ENCODE measurements at places on chromosomes 16 and 17. TPM values are rescaled to one million over a fixed set of nuclear protein-coding genes. Genes with fewer than 3 reads are reported as not detected.

The SLC9A5 gene
- 13.5 TPM for total RNA-seq

DNA sequence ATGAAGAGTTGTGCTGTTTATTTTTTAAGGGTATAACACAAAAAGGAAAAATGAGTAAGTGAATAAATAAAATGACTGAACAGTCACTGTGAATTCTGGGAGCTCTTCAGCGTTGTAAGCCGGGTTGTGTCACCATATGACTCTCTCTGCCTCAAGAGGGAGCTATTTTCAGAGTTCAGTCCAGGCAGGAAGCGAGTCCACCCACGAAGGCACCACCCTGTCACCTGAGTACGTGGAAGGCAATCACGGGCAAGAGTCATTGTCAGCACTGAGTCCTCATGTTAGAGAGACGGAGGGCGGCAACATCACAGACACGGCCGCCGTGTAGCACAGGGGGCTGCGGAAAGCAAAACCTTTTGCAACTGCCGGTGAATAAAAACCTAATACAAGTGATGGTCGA, 227.6 kb downstream of the UTP18 start:
- H3K36me3 ChIP-seq = no peaks in the 10 kb centered on the region
- no peaks in the 10 kb centered on the region for H3K4me1 ChIP-seq
- H3K27ac ChIP-seq = no peak overlapping the region
- H3K4me3 ChIP-seq = no peak overlapping the region
- no peaks in the 10 kb centered on the region for H3K27me3 ChIP-seq
- no peak for DNase-seq

DNA sequence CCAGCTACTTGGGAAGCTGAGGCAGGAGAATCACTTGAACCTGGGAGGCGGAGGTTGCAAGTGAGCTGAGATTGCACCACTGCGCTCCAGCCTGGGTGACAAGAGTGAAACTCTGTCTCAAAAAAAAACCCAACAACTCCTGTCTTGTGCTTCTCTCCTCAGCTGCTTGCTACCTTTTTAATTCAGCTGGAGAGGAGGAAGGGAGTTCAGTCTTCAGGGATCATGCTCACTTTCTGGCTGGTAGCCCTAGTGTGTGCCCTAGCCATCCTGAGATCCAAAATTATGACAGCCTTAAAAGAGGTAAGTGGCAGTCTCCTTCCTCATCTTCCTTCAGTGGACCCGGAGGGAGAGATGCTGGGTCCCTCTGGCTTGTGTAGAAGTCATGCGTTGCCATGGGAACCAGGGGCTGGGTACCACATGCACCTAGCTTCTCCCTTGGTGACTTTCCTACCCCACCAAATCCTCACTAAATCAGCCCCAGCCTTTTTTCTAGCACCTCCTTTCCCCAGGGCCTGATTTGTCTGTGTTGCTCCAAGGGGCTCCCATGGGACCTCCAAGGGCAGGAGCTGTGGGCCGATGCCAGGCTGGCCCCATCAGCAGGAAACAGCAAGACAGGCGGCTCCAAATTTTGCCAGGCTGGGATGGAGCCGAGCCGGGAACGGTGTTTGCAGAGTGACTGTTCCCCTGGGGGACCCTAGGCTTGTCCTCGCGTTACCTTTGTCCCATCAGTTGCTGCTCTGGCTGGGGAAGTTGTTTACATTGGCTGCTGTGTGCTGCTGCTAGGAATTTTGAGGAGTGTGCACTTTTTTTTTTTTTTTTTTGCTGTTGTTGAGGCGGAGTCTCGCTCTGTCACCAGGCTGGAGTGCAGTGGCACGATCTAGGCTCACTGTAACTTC, 65.2 kb downstream of the ABCC1 start:
- no peaks in the 10 kb centered on the region for H3K27me3 ChIP-seq
- H3K27ac ChIP-seq = peak overlapping the region; percentile 62
- peak; percentile 81 for DNase-seq
- H3K4me3 ChIP-seq = no peak overlapping the region
- no peaks in the 10 kb centered on the region for H3K4me1 ChIP-seq
- peaks cover 58% of the 10 kb centered on the region for H3K36me3 ChIP-seq

GRCh38 chr17:80491478-80492342, 15.3 kb upstream of the NPTX1 start:
- no peaks in the 10 kb centered on the region for H3K27me3 ChIP-seq
- no peak overlapping the region for H3K4me3 ChIP-seq
- no peaks in the 10 kb centered on the region for H3K4me1 ChIP-seq

DNA sequence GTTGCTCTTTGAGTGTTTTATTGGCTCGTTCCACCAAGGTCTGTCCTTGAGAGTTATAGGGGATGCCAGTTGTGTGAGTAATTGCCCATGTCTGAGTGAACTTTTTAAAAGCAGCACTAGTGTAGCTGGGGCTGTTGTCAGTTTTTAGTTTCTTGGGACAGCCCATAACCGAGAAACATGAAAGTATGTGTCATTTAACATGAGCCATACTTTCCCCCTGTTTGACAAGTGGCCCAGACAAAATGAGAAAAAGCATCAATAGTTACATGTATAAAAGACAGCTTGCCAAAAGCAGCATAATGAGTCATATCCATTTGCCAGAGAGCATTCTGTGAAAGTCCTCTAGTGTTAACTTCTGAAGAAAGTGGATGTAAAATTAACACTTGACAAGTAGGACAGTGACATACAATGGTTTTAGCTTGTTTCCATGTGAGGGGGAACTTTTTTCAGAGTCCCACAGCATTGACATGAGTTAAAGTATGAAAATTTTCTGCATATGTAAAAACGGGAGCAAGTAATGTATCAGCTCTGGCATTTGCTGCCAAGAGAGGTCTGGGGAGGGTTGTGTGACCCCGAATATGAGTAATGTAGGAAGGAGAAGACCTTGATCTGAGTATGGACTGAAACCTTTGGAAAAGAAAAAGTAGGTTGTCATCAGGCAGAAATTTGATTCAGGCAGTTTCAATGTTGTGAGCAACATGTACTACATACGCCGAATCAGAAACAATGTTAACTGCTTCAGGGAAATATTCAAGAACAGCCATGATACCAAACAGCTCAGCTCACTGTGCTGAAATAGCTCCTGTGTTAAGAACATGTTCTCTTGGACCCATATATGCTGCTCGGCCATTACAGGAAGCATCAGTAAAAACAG, 56.8 kb upstream of the ARL4D start:
- no peaks in the 10 kb centered on the region for H3K27me3 ChIP-seq
- H3K4me3 ChIP-seq = no peak overlapping the region
- H3K27ac ChIP-seq = peak overlapping the region; percentile 33

The C16orf74 gene
- total RNA-seq = not detected

DNA sequence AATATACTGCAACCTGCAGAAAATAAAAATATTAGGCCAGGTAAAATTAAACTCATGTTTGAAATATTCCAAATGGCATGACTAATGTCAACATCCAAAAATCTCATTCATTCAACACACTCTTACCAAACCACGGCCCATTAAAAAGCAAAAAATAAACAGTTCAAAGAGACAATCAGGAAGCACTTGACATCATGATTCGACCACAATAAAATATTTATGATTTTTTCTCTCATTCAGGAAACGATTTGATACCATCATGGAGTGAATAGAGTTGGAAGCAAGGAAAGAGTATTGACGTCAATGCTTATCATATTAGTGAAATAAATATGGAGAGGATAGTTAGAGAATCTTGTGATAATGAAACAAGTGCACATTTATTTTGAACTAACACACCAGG, 354.1 kb downstream of the KCNJ2 start:
- no peak overlapping the region for H3K4me3 ChIP-seq
- H3K27me3 ChIP-seq = no peaks in the 10 kb centered on the region
- DNase-seq = no peak

DNA sequence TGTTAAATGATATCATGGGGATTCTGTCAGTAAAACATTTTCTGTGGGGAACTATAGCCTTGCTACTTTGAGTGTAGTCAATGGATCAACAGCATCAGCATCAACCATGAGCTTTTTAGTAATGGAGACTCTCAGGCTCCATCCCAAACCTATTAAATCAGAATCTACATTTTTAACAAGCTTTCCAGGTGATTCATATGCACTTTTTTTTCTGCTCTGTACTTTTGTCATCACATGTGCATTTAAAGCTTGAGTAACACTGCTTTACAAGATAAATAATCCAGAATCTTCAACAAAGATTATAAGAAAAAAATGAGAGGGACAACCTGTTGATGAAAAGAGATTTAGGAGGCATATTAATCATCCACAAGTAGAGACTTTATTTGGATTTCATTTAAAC, 23.5 kb downstream of the NUP93 start:
- no peaks in the 10 kb centered on the region for H3K4me1 ChIP-seq
- H3K36me3 ChIP-seq = no peaks in the 10 kb centered on the region
- no peak overlapping the region for H3K4me3 ChIP-seq

GRCh38 chr16:31221357-31222160, 4.6 kb upstream of the PYDC1 start:
- H3K36me3 ChIP-seq = no peaks in the 10 kb centered on the region
- DNase-seq = no peak
- H3K27ac ChIP-seq = no peak overlapping the region
- H3K27me3 ChIP-seq = peaks cover under 1% of the 10 kb centered on the region
- no peak overlapping the region for H3K4me3 ChIP-seq

GRCh38 chr16:30837904-30838303, 50.9 kb upstream of the ZNF629 start:
- H3K36me3 ChIP-seq = peaks cover 4% of the 10 kb centered on the region
- no peak overlapping the region for H3K27ac ChIP-seq
- no peak for DNase-seq

The CTCF gene
- 38.6 TPM for total RNA-seq

The TUBB3 gene
- 2.3 TPM for total RNA-seq

DNA sequence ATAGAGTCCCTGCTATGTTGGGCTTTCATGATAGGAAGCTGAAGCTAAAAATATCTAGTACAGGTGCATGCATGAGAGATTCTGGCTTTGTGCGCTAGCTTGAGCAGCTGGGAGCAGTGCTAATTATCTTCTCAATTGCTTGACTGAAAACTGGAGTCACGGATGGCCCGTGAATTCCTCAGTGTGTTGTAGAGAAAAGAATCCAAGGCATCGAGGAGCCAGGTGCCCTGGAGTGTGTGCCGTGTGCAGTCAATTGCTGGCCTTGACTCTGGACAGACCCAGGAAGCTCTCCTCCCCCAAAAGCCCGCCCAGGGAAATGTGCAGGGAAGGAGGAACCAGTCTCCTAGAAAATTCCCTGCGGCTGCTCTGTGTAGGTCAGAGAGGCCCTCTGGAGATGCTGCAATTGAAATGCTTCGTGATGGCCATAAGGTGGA, 14.2 kb downstream of the LGALS3BP start:
- H3K4me1 ChIP-seq = no peaks in the 10 kb centered on the region
- no peaks in the 10 kb centered on the region for H3K27me3 ChIP-seq
- H3K4me3 ChIP-seq = no peak overlapping the region
- no peak for DNase-seq
- H3K27ac ChIP-seq = no peak overlapping the region
- peaks cover 7% of the 10 kb centered on the region for H3K36me3 ChIP-seq

The LGALS9B gene
- not detected for total RNA-seq

The CTF1 gene
- total RNA-seq = 0.21 TPM

- H3K27me3 ChIP-seq = no peaks in the 10 kb centered on the region
- no peaks in the 10 kb centered on the region for H3K4me1 ChIP-seq
- no peak overlapping the region for H3K4me3 ChIP-seq
- H3K36me3 ChIP-seq = no peaks in the 10 kb centered on the region
- no peak for DNase-seq
- no peak overlapping the region for H3K27ac ChIP-seq
These were observed 16.6 kb upstream of the PMFBP1 start for GRCh38 chr16:72188541-72188940.

- H3K27me3 ChIP-seq = no peaks in the 10 kb centered on the region
- no peaks in the 10 kb centered on the region for H3K36me3 ChIP-seq
- no peak overlapping the region for H3K27ac ChIP-seq
These were observed 135.2 kb downstream of the NPIPB5 start for GRCh38 chr16:22645868-22646267.

DNA sequence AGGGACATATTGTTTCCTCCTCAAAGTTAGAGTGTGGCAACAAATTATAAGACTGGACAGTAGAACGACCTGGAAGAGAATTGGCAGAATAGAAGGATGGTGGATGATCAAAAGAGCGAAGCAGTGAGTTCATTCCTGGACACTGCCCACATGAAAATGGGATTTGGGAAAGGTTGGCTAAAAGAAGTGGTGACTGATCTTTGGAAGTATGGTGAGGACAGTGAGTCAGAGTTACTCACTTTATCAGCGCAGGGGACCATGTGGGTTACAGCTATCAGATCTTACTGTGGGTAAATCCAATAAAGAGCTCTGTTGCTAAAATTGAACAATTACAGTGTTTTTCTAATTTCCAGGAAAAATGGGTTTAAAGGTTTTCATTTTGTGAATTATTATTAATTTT, 2.7 kb upstream of the TANC2 start:
- H3K27ac ChIP-seq = no peak overlapping the region
- H3K36me3 ChIP-seq = no peaks in the 10 kb centered on the region
- DNase-seq = no peak

GRCh38 chr16:14600164-14600563, 29.9 kb downstream of the PARN start:
- no peak for DNase-seq
- no peaks in the 10 kb centered on the region for H3K4me1 ChIP-seq
- H3K4me3 ChIP-seq = no peak overlapping the region
- H3K27me3 ChIP-seq = no peaks in the 10 kb centered on the region

DNA sequence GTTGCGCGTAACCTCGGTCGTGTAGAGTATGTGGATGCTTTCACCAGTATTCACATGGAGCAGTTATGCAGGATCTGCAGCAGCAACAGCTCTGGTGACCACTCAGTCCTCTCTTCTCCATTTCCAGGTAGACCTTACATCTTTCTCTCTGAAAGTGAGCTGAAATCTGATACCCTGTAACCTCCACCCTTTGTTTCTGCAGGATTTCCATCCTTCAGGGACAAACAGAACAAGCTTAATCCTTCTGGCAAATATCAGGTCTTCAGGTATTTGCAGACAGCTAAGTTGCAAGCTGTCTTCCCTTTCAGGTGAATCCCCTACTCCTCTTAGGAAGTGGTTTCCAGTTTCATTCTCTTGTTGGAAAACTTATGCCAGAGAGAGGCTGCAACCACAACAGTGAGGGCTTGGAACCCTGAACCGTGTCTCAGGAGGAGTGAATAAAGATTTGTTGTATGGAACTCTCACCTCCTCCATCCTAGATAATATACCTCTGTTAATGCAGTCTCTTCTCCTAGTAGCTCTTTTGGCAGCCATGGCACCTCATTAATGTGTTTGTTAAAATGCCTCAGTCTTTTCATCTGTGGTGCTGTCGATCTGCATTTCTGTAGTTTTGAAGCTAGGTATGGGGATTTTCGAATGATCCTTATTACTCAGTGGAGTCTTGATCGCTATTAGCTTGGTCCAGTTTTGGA, 172.5 kb downstream of the PRKCA start:
- no peak overlapping the region for H3K4me3 ChIP-seq
- no peaks in the 10 kb centered on the region for H3K4me1 ChIP-seq
- H3K36me3 ChIP-seq = no peaks in the 10 kb centered on the region
- DNase-seq = no peak
- no peak overlapping the region for H3K27ac ChIP-seq

The CHST5 gene
- total RNA-seq = not detected
